ENCODE measurements at places on chromosomes 7 and 10.

DNA sequence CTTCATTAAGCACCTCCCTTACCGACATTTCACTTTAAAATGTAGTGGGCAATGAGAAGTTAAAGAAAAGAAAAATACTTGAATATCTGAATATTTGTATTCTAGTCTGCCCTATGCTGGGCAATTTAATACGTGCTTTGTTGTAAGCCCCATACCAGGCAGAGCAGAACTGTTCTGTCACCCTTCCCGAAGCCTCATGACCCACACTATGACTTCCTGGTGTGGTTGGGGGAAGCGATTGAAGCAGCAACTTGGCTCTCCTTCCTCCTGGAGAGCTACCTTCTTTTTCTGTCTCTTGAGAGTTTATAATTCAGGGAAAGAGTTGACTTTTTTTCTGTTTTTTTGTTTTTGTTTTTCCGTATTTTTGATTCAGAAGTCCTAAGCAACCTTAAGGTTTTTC lies 243.7 kb downstream of the INHBA start:
- no peak for DNase-seq

DNA sequence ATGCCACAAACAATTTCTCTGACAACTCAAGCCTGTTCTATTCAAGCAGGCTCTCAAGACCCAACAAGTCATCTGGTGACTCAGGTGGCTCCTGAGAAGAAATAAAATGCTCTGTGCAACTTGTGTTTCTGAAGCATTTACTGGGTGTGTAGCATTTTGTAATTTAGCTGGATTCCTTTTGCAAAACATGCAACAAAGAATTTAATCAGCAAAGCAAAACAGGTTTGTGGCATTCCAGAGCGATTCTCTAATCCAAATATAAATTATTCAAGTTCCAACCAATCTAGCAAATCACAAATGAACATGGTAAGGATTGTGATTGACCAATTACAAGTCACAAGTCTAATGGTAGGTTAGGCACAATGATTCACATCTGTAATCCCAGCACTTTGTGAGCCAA lies 39.8 kb upstream of the C10orf67 start:
- DNase-seq = no peak

GRCh38 chr10:71241114-71241829 lies 28.9 kb downstream of the UNC5B start:
- DNase-seq = no peak

DNA sequence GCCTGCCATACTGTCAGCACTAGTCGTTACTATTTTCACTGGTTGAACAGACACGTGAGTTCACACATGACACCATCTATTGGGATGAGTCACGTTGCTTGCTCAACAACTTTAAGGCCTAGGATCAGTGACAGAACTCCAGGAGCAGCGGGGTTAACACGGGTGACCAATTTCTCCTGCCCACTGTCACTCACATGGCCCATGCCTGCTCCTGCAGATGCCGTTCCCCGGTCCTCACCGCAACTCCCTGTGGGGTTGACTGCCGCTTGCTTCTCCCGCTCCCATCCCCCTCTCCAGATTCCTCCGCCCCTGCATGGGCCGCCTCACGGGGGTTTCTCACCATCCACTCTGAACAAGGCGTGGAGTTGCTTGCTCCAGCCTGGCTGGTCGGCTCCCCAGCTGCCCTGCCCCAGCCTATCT lies 128.2 kb downstream of the TAX1BP1 start:
- DNase-seq = no peak

GRCh38 chr10:111298031-111298430 lies 221.2 kb downstream of the ADRA2A start:
- no peak for DNase-seq

DNA sequence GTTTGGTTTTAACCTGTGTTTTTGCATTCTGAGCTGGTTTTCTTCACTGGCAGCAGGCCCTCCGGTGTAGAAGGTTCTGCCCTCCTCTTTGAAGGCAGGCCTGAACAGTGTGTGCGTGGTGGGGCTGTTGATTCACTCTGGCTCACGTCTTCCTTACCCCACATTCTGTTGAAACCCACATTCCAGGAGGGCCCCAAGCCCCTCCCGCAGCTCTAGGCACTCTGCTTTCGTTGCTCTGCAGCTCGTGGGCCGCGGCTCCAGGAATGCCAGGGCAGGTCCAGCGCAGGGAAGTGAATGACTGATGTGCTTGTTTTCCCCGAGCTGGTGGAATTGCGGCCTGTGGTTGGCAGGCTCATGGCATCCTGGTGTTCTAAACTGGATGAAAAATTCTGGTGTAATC lies 49.0 kb downstream of the HTRA1 start:
- DNase-seq = no peak

GRCh38 chr7:87414794-87415188 lies 60.7 kb downstream of the ABCB4 start:
- no peak for DNase-seq

DNA sequence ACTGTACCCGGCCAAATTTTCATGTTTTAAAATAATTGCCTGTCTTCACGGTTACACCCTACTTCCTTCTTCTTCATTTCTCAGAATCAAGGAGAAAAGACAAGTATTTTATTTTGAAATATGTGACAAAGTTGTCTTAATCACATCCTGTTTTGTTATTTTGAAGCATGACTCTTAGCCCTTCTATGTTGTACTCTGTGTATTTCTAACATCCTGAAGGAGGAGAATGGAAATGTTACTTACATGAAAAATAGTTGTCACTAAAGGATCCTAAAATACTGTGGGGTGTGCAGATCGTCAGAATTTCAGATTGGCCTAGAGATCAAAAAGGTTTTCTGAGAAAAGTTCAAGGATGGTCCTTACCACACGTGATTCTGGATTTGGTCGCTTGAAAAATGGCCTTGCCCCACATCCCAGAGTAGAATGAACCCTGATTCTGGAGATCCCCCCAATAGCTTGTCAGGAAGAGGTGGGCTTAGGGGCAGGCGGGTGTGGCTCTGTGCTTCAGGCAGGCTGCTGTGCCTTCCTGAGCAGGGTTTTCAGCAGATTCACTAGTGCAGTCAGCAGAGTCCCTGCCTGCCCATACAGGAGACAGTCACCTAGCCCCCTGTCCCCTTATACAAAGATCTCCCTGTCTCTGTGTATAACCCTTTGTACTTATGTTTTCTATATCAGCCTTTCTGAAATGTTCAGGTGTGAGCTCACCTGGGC lies 8.6 kb downstream of the UPP1 start:
- no peak for DNase-seq

- no peak for DNase-seq
Observed at GRCh38 chr7:41544241-41544640, 158.6 kb downstream of the INHBA start.

DNA sequence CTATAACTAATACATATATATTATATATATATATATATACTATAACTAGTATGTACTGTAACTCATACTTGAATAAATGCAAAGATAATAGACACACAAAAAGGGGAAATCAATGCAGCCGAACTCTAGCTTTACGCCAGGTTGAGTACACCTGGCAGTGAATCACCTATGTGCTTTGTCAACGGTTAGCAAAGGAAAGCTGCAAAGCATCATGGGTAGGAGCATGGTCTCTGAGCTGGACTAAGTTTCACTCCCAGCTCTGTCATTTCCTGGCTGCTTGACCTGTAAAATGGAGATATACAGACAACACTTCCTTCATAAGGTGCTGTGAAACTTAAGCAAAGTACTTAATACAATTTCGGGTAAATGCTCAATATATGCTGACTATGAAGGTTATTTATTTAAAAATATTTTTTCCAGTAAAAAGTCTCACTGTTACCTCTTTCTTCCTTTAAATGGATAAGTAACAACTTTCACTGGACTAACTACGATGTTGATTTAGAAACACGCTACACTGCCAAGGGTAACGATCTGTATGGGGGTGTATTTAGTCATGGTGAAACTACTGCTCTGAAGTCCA lies 61.7 kb upstream of the ITGA8 start:
- DNase-seq = no peak

GRCh38 chr7:32941681-32942414 lies 15.4 kb upstream of the FKBP9 start:
- no peak for DNase-seq

GRCh38 chr7:101066141-101066832 lies 19.0 kb upstream of the TRIM56 start:
- DNase-seq = no peak

- DNase-seq = no peak
Observed at GRCh38 chr7:1210321-1210978, 22.2 kb upstream of the UNCX start.
